ENCODE measurements at places on chromosomes 2 and 18.

GRCh38 chr18:79459946-79460480 is 64.3 kb downstream of the NFATC1 start:
- no peak for DNase-seq

DNA sequence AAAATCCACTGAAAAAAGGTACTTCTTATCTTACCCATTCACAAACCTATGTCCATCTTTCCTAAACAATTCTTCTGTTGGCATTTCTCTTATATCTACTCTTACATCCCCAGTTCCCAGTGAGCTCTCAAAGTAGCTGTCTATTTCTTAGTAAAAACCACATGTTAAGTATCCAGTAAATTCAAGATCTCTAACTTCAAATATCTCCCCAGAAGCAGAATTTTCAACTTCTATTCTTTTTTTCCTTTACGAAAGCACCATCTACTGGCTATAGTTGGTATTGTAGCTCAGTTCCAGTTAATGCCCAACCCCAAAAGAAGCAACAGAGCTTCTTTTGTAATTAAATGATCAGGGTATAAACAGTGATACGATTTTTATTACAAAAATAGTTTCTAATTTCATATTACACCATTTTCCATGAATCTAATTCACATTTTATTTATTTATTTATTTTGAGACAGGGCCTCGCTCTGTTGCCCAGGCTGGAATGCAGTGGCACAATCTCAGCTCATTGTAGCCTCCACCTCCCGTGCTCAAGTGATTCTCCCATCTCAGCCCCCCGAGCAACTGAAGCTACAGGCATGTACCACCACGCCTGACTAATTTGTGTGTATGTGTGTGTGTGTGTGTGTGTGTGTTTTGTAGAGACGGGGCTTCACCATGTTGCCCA is 28.5 kb downstream of the HRH4 start:
- peak; percentile 48 for DNase-seq

- no peak for DNase-seq
These were observed 3.7 kb downstream of the ODC1 start for GRCh38 chr2:10444463-10444862.

GRCh38 chr18:66439670-66440069 is 164.2 kb downstream of the CDH19 start:
- DNase-seq, result no peak

Measured in AG20443 (cell line).